ENCODE measurements at places on chromosomes 12 and 14.

DNA sequence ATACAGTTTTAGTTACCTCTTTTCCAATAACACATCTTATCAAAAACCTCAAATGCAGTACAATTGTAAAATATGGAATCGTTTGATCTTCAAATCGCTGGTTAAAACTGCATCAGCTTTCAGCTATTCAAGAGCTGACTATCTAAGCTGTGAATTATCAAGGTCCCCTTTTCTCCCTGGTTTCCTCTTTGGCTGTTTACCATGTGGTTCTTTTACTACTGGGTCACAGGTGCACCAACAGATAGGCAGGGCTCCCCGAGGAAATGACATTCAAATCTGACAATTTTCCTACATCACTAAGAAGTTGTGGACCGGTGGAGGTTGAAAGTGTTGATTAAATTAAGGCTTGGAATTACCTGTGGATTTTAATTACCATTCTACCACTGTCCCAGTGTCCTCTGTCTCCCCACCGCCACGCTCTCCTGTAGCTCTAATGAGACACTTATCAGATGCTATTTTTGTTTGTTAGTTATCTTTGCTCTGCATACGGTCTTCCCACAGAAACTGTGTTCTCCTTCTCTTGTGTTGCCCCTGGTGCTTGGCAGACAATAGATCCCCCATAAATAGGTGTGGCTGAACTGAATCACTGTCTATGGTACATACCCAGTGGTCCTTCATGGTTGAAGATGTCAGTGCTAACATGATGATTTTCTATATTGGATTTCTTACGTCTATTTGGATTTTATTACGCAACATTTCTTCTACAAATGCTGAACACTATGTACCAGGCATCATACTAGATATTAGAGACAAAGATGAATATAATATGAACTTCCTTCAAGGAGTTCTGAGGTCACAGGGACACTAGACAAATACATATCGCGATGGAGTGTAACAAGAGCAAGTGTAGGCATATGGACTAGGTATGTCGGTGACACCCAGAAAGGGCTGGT lies 20.9 kb upstream of the PLXNC1 start:
- DNase-seq, result no peak

GRCh38 chr12:51941604-51942003 lies 9.9 kb upstream of the ACVR1B start:
- DNase-seq, result no peak

DNA sequence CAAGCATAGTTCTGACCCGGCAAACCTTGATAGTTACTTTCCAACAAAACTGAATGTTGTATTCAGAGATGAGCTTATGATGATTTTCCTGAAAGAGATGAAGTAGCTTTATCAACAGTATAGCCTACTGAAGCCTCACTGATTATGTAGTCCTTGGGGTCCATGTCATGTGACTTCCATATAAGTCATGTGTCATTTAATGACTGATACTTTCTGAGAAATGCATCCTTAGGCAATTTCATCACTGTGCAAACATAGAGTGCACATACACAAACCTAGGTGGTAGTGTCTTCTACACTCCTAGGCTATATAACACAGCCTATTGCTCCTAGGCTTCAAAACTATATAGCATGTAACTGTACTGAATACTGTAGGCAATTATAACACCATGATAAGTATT lies 28.5 kb upstream of the TUBA1C start:
- DNase-seq, result no peak

DNA sequence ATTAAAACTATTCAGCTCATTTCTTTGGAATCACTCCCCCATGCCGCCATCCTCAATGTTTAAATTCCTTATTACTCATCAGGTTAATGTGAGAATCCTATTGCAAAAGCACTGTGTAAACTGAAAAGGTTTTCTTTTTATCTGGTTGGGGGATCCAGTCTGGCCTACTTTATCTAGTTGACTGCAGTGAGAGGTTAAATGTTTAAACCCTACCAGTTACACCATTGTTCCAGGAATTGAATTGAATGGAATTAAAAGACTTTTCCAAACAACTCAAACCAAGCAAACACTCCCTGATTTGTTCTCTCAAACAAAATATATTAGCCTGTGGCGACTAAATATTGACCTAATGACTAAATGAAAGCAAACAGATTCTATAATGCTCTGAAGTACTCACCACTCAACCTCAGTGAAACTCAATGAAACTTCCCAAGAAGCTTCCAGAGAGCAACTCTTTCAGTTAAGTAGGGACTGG lies 100.5 kb downstream of the VEZT start:
- DNase-seq, result no peak

GRCh38 chr14:59148334-59148900 lies 40.0 kb upstream of the DAAM1 start:
- no peak for DNase-seq
